HEK293T (cell line): ENCODE measurements at places on chromosomes 12 and 14.

DNA sequence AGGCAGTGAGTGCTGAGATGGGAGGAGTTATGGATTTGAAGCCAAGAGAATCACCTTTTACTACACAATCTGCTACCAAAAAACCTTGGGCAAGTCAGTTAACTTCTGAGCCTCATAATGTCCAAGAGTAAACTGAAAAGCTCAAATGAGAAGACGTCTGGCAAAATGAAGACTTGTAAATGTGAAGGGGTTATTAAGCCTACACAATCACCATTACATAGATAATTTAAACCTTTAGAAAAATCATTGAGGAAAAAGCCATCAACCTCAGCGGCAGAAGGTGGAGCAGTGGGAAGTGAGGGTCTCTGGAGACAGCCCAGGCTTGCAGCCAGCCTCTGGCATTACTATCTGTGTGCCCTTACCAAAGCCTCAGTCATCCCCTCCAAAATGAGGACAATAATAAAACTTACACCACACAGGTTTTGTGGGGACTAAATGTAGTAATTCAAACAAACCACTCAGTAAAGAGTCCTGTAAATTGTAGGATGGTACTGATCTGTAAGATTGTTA is 50.5 kb upstream of the CCDC175 start:
- no peak for DNase-seq

DNA sequence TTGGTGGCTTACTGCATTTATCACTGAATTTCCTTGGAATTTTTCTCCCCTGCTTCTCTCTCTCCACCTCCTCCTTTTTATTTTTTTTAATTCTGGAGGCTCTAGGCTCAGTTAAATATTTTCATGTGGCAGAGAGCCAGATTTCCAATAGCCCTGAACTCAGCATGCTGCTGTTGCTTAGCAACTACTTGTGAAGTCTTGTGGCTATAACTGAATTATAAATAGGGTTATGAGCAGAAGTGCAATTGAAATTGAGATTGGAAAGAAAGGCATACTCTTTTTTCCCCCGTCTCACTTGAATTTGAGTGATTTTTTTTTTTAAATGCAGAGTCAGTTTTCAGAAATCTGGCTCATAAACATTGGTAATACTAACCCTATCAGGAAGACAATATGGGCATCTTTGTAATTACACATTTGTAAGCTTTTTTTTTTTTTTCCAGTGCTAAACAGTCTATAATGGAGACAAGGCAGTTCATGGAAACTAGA is 38.3 kb downstream of the ATF7IP start:
- peak; percentile 15 for DNase-seq

DNA sequence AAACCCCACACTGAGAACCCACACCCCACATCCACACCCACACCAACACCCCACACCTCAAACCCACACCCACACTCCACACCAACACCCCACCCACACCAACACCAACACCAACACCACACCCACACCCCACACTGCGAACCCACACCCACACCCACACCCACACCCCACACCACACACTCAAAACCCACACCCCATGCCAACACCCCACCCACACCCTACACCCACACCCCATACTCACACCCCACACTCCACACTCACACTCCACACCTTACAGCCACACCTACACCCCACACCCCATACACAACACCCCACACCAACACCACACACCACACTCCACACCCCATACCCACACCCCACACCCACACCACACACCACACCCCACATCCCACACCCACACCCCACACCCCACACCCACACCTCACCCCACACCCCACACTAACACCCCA is 38.0 kb downstream of the TMEM120B start:
- no peak for DNase-seq

- DNase-seq = no peak
These were observed 189.8 kb upstream of the SLC16A7 start for GRCh38 chr12:59405992-59406391.

DNA sequence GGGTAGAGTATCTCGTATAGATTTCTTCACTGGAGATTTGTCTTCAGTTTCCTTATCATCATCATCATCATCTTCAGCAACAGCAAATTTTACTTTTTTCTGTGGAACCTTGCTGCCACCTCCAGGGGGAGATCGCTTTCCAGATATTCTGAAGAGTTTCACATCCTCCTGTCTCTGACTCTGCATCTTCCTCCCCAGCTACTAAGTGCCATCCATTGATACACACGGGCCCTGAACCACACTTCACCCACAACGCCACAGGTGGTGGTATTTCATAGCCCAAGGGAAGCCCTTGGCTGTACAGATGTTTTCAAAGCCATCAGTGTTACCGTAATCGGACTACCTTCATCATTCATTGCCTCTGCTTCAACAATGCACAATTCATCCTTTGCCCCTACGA is 82.2 kb downstream of the PPP2R5C start:
- DNase-seq = no peak

DNA sequence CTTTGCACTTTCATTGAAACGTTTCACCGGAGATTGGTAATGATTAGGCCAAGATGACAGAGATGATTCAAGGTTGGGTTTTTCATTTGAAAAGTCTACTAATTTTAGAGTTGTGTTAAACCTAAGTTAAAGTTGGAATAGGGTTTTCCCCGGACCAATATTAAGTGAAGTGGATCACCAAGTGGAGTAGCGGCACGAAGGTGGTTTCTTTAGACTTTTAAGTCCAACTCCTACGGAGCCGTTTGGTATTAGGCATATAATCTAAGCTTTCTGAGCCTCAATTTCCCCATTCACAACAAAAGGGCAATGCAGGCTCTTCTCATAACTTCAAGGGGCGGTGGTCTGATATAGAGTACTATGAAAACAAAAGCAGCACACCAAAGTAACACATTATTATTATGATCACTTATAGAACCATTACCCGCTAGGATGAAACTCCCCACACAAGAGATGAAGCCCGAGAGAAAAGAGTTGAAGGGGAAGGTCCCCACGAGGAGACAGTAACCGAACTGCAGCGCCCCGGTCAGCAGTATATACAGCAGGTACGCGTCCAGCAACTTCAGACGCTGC is 413 bp downstream of the DAD1 start:
- no peak for DNase-seq

GRCh38 chr14:101110729-101111619 is 207.5 kb upstream of the RTL1 start:
- no peak for DNase-seq

- DNase-seq = peak; percentile 60
These were observed 218.8 kb upstream of the BMP4 start for GRCh38 chr14:54175298-54175942.

DNA sequence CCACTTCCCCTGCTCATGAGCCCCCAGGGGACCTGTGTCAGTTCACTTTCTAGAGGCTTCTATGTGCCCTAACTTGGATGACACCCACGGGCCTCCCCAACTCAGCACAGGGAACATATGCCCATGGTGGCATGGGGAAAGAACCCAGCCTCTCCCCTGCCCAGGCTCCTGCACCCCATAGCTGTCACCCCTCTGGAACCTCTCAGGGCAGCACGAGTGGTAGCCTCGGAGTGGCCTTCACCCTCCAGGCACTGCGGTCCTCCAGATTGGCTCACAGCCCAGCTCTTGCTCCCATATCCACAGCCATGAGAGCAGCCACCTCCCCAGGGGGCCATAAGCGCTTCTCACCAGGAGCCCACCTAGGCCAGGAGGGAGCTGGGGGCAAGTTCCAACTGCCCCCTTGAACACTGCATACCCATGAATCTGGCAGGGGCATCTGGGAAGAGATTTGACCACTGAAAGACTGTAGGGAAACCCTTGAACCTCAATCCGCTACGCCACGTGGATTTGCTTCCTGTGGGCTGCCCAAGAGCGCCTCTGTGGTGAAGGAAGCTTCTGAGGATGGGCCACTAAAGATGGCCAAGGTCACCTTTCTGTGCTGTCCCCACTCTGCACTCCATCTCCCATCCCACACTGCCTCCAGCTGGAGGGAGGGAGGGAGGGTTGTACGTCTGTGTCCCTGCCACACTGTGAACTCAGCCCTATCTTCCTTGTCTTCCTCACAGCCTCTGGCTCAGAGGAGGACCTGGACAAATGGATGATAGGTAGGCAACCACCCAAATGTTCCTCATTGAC is 11.9 kb downstream of the PLD4 start:
- no peak for DNase-seq

DNA sequence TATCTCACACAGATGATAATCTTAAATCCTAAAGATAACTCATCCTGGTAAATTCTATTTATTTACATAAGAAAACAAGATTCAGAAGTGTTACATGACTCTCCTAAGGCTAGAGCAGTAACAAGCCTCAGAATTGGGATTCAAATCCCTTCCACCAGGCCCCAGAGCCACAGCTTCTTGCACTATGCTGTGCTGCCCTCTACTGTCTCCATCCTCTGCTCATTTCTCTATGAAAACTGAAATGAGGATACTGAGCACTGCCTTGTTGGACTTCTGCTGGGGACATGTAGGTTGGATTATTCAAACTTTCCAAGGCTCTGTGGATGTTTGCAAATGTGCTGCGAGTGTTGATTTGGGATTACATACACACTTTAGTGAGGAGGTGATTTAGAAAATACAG is 23.5 kb upstream of the C12orf50 start:
- peak; percentile 22 for DNase-seq

GRCh38 chr12:3944620-3945019 is 71.4 kb upstream of the PARP11 start:
- no peak for DNase-seq

- peak; percentile 62 for DNase-seq
These were observed 136.1 kb upstream of the WSCD2 start for GRCh38 chr12:107992870-107993451.

DNA sequence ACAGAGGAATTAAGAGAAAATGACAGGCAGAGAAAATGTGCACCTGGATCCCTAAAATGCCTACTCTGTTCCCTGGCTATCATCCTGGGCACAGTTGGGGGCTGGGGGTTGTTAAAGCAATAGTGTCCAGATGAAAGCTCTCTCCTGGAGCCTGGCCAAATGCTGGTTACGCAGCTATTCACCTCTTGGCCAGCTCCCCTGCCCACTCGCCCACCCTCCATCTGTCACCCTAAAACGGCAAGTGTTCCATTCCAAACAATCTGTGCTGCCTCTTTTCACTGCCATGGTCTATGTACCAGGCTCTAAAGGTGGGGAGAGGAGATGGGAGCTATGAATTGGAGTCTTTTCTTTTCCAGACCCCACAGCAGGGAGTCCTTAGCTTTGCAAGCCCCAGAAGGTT is 24.7 kb upstream of the NPFF start:
- no peak for DNase-seq

- DNase-seq = no peak
These were observed 4.4 kb upstream of the FOS start for GRCh38 chr14:75274050-75274898.

- DNase-seq = no peak
These were observed 2.5 kb upstream of the SMARCD1 start for GRCh38 chr12:50082644-50083043.

- peak; percentile 26 for DNase-seq
These were observed 752 bp downstream of the DACT1 start for GRCh38 chr14:58638231-58639197.

GRCh38 chr14:22518073-22518472 is 71.0 kb downstream of the DAD1 start:
- DNase-seq = no peak

GRCh38 chr14:100715332-100715731 is 11.4 kb upstream of the DLK1 start:
- no peak for DNase-seq

DNA sequence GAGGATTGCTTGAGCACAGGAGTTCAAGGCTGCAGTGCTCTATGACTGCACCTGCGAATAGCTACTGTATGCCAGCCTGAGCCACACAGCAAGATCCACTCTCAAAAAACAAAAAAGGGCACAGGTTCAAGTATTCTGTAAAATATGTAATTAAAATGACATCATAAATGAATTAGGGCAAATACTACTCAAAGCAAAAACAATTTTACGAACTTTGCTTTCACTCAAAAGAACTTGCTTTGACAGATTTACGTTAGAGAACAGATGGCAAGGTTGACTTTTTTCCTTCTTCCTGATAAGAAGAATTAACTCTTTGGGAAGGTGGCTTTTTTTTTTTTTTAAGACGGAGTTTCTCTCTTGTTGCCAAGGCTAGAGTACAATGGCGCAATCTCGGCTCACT is 44.0 kb upstream of the EAPP start:
- no peak for DNase-seq

- peak; percentile 59 for DNase-seq
These were observed 4.4 kb upstream of the NPAS3 start for GRCh38 chr14:32934073-32934880.

DNA sequence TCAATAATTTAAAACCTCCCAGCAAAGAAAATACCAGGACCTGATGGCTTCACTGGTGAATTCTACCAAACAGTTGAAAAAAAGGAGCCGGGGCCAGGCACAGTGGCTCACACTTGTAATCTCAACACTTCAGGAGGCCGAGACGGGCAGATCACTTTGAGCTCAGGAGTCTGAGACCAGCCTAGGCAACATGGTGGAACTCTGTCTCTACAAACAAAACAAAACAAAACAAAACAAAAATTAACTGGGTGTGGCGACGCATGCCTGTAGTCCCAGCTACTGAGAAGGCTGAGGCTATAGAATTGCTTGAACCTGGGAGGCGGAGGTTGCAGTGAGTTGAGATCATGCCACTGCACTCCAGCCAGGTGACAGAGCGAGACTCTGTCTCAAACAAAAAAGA is 13.7 kb upstream of the TROAP start:
- DNase-seq = no peak

DNA sequence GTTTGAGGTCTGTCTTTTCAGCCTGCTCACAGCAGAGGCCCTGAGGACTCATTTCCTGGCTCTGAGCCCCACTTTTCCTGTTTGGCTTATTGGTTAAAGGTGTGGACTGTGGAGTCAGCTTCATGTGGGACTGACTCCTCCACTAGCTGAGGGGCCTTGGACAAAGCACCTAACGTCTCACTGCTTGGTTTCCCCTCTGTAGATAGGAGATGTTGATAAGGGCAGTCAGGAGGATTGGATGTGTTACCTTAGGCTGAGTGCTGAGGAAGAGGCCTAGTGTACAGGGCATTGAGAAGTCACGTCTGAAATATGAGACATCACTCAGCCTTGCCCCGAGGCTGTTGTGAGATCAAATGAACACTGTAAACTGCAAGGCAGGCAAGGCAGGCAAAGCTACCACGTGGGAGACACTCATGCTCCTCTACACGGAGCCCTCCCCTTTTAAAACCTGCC is 27.1 kb upstream of the TCL1A start:
- peak; percentile 51 for DNase-seq

GRCh38 chr12:25670076-25671055 is 117.3 kb upstream of the LMNTD1 start:
- no peak for DNase-seq

- peak; percentile 77 for DNase-seq
These were observed 234.0 kb downstream of the SPTSSA start for GRCh38 chr14:34227834-34228649.

- DNase-seq = no peak
These were observed 14.1 kb downstream of the PPFIBP1 start for GRCh38 chr12:27537855-27538675.

GRCh38 chr14:101234999-101235334 is 326.3 kb upstream of the DIO3 start:
- no peak for DNase-seq

- DNase-seq = no peak
These were observed 40.2 kb downstream of the CYP46A1 start for GRCh38 chr14:99724196-99724891.

DNA sequence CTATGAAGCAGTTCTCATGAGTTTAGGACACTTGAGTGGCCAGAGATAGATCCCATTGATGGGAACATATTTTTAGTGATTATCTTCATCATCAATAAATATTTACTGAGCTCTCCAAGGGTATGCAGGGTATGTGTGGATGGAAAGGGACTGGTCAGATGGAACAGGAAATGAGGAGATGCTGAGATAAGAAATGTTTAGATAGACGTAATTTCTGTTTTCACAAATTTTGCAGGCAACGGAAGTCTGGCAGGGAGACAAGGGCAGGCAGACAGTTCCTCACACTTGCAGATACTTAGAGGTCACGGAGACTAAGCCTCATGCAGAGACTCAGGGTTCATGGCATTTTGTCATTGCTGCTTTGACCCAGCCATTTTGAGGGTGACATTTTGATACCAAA is 24.3 kb downstream of the BCL2L14 start:
- no peak for DNase-seq
